ENCODE measurements at places on chromosomes 12 and 14.
A peak's percentile ranks its signal among the peaks of the same experiment; 100 is the strongest.

DNA sequence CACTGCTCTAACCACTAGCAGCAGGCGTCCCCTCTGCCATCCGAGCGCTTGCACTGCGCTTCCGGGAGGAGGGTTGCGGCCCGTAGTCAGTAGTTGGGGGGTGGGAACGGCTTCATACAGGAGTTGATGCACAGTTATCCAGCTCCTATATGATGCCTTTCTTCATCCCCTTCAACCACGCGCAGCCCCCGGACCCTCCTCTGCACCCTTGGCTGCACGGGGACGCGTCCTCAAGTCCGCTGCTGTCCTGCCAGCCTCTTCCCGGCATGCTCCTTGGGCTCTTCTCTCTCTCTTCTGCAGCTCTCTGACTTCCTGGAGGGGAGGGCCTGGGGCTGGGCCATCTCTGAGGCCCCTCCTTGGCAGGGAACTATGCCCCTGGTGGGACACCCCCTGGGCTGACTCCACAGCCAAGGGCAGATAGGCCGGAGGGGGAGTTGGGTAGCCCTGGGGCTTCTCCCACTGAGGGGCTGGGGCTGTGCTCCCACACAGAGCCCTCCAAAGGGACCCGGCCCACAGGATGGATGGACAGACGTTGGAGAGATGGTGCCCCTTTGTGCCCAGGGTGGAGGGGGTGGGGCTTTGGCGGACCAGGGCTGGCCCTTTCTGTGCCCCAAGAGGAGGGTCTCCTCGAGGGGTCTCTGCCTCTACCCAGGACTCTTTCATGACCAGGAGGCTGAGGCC lies 29.0 kb downstream of the RTL1 start:
- no peak for DNase-seq

- no peak for DNase-seq
These were observed 61.5 kb upstream of the RASSF8 start for GRCh38 chr12:25896981-25897380.

DNA sequence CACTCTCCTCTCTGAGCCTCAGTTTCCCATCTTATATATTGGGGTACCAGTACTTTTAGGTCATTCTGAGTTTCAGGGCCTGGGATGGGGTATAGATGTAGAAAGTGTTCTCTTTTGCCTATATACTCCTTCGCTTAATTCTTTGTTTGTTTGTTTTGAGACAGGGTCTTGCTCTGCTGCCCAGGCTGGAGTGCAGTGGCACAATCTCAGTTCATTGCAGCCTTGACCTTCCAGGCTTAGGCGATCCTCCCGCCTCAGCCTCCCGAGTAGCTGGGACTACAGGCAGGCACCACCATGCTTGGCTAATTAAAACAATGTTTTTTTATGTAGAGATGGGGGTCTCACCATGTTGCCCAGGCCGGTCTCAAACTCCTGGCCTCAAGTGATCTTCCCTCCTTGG lies 152.1 kb downstream of the AACS start:
- DNase-seq: no peak

- DNase-seq: peak; percentile 40
These were observed 23.4 kb upstream of the EML1 start for GRCh38 chr14:99769799-99770198.

GRCh38 chr14:100451264-100451663 lies 128.1 kb downstream of the SLC25A47 start:
- no peak for DNase-seq

- no peak for DNase-seq
These were observed 334.2 kb upstream of the RPL10L start for GRCh38 chr14:46985529-46986380.

DNA sequence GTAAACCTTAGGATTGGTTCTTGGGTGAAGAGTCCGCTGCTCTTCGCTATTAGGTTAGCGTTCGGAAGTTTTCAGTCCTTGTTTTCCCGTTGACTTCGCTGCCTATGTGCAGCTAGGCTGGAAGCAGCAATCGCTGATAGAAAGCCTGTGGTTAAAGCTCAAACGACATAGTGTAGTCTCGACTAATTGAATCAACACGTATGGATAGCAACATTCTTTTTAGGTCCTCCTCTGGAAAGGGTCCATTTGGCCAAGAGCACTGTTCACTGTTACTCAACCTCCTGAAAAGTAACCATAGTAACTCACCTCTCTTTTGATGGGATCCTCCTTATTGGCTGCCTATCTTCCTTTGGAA lies 355.5 kb downstream of the SNAPC1 start:
- DNase-seq: no peak

GRCh38 chr12:133120385-133121191 lies 9.5 kb downstream of the ZNF891 start:
- DNase-seq: no peak

DNA sequence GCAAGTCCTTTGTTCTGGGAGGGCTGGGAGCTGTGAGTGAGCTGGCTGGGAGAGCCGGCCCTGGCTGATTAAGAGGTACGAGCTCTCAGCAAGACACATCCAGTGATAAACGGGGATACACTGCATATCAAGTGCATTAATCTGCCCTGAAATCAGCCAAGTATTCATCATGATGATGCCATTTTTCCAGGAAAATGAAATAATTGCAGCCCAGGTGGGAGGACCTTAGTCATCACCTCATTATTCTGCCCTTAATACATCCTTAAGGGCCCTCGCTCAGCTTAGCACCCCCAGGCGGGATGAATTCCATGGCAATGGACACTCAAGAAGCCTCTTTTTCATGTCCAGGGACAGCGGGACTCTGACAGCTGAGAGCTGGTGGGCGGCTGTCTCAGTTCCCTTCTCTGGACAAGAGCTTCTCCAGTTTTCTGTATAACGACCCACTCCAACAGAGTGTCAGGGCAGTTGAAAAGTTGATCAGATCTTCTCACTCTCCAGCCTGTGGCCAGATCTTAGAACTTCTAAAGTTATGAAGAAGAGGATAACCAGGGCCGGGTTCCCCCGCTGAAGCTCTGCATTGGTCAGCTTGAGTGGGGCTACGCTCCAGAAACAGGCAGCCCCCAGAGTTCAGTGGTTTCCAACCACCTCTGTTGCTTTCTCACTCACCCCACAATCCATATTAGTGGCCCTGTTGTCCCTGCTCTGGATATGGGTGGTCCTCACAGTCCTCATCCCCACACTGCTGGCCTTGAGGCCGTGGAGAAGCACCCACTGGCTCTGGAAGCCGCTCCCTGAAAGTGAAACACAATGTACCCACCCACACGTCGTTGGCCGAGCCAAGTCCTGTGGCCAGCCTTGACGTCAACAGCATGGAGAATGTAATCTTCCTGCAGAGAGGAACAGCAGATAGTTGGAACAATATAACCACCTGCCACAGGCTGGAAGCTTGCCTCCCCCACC lies 306.2 kb upstream of the DIO3 start:
- no peak for DNase-seq

- DNase-seq: no peak
These were observed 208.3 kb upstream of the HMGA2 start for GRCh38 chr12:65616022-65616421.

- DNase-seq: no peak
These were observed 17.3 kb upstream of the RFLNA start for GRCh38 chr12:124277394-124278241.
